RPMI7951 (cell line): ENCODE measurements at places on chromosomes 7 and 10. TPM values are rescaled to one million over a fixed set of nuclear protein-coding genes. Genes with fewer than 3 reads are reported as not detected.

DNA sequence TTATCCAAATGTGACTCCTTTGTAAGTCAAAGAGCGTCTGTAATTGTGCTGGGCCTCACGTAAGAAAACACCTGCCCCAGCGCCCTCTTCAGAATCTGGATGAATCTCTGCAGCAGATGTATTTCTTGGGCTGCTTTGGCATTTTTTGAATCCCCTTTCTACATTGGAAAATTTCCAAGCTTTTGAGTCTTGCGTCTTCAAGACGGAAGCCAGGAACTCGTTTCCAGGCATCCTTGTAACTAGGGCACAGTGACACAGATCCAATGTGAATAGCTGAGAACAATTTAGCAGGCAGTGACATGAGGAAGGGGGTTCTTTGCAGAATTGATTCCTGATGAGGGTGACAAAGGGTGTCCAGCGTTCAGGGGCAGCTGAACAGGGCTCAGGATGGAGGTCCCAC is 862.3 kb downstream of the TYW1 start:
- DNase-seq: no peak

DNA sequence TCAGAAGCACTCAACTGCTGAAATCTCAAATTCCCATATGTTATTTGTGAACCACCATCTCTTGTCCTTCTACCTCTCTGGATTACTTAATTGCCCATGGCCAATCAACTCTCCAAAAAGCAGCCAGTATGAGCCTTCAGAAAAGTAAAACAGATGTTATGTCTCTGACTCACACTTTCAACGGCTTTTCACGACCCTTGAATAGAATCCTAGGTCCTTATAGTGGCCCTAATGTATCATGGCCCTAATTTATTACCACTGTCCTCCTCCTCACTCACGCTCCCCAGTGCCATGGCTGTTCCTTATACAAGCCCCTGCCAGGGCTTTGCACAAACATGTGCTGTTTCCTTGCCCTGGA is 20.0 kb downstream of the ZNF438 start:
- peak; percentile 86 for DNase-seq

DNA sequence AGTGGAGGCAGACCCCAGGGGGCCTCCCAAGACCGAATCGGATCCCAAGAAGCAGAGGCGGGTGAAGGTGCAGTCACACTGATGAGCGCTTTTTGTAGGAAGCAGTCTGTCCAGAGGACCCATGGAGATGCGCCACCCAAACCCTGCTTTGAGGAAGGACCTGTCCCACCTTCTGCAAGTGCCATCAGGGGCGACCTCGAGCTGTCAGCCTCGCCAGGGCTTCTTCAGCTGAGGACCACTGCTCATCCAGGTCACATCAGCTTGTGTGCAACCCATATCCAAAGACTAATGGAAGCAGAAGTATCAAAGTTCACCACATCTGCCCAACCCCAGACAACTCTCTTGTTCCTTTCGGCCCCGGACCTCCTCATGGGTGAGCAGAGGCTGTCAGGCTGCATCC is 61.5 kb downstream of the KCNH2 start:
- DNase-seq: no peak

GRCh38 chr10:79160191-79160590 is 91.4 kb downstream of the ZMIZ1 start:
- no peak for DNase-seq

- no peak for DNase-seq
These were observed 79.8 kb downstream of the EPDR1 start for GRCh38 chr7:38000272-38000671.

GRCh38 chr10:11884706-11885423 is 61.7 kb downstream of the PROSER2 start:
- DNase-seq: no peak

- no peak for DNase-seq
These were observed 3.1 kb upstream of the ARID5B start for GRCh38 chr10:61898435-61898778.

DNA sequence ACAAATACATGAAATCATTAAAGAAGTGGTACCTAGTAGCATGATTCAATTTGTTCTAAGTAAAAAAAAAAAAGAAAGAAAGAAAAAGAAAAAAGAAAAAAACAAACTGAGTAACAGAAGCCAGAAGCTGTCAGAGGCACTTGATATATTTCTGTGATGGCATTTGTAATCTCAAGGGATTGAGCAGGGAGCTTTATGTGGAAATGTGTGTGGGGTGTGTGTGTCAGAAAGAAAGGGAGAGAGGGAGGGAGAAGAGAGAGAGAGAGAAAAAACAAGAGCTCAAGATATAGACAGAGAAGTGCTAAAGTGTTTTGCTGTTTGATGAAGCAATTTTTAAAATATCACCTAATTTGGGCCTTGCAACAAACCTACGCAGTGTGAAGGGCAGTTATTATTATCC is 357.6 kb upstream of the PCDH15 start:
- no peak for DNase-seq

GRCh38 chr10:79938728-79939406 is 10.0 kb downstream of the SFTPD start:
- DNase-seq: no peak

DNA sequence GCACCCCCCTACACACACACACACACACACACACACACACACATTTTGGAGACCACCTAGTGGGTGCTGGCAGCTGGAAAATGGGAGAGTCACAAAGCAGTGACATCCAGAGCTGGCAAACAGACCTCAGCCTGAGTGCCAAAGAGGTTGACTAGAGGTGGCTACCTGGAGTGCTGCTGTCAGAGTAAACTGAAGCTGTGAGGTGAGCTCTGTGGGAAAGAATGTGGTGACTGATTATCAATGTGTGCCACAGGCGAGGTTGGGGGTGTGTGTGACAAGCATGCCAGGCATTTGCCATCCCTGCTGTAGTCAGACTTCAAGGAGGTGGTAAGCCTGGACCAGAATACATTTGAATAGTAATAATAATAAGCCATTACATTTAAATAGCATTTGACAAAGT is 120.6 kb downstream of the SLIT1 start:
- no peak for DNase-seq

DNA sequence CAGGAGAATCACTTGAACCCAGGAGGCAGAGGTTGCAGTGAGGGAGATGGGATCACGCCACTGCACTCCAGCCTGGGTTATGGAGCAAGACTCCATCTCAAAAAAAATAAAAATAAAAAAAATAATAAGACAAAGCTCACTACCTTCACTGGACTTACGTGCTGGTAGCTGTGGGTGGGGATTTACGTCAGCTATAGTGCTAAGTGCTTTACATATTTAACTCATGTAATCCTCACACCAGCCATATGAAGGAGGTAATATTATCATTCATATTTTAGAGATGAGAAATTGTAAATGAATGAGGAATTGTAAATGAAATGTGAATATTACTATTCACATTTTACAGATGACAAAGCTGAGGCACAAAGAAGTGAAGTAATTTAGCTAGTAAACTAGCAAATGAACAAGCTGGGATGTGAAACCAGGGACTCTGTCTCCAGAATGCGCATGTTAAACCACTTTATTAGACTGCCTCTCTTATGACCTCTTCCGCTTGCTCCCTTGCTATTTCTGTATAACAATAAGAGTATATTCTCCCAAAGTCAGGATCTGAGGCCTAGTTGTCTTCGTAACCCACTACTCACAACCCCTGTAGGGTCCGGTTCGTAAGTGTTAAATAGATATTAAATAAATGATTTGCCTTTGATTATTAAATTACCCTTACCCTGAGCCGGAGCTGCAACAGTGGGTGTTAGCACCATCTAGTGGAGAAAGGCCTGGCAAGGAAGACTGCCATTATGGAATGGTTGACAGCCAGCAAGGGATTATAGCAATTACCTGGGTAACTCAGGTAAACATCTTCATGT is 70.2 kb downstream of the HTR7 start:
- DNase-seq: peak; percentile 14

DNA sequence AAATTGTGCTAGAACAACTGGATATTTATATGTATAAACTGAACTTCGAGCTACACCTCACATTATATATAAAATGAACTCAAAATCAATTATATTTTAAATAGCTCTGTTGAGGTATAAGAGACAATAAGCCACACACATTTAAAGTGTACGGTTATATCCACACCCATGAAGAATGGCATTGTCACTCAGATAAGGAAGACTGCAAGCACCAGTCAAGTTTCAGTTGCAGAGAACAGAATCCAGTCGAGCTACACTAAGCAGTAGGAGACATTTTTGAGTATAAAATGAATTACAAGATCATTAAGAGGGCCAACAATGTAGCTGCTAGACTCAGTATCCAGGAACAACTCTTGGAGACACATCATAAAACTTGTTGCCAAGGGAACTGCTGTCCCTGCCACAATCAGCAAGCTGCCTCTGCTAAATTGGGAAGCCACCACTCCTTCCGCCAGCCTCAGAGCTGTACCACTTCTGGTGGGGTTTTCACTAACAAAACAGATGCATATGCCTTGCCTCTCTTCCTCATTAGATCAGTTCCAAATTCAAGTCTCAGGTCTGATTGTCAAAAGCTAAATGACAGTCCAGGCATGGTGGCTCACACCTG is 19.6 kb upstream of the GPNMB start:
- DNase-seq: no peak

- DNase-seq: peak; percentile 95
These were observed 5.3 kb upstream of the LRRC61 start for GRCh38 chr7:150317748-150318444.

GRCh38 chr7:17781491-17782215 is 158.6 kb downstream of the SNX13 start:
- DNase-seq: peak; percentile 77

DNA sequence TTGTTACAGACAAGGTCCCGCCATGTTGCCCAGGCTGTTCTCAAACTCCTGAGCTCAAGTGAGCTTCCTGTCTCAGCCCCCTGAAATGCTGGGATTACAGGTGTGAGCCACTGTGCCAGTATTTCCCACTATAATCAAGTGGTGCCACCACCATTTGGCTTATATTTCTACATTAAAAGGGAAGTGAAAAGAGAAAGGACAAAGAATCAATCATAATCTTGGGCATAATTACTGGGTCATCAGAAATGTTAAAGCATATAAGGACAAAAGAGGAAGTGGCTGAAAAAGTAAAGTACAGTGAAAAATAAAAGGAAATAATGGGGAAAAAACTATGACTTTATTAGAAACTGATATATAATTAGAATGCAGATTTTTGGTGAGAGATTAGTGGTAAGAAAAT is 25.7 kb upstream of the ENTPD1 start:
- no peak for DNase-seq

- DNase-seq: peak; percentile 82
These were observed 165.5 kb downstream of the MDFIC start for GRCh38 chr7:115087437-115087836.

DNA sequence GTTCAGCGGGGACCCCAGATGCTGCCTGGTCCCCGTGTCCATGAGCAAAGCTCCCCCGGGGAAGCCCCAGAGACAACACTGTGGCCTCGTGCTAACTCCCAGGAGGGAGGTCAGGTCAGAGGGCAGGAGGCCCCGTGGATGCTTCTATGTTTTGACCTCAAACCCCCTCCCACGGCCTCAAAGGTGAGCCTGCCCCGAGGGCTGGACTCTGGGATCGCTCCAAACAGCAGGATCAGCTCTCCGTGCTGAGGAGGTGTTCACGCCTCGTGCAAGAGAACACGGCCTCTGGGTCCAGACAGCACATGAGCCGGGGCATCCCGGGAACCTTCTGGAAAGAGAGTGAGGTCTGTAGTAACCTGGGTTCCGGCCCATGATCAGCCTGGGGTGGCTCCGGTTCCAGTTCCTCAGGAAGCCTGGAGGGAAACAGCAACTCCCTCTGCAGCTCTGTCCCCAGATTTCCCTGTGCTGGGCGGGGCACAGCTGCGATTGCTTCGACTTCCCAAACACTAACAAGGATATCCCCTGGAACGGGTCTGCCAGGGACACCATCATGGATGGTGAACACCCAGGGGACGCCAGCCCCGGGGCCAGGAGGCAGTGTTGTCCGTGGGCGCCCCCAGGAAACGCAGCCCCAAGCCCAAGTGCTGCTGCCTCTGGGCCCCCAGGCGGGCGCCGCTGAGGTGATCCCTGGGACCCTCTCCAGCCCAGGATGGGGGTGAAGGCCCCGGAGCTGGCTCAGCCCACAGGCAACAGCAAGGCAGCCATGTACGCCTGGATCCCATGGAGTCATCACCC is 18.0 kb upstream of the INPP5A start:
- DNase-seq: no peak

DNA sequence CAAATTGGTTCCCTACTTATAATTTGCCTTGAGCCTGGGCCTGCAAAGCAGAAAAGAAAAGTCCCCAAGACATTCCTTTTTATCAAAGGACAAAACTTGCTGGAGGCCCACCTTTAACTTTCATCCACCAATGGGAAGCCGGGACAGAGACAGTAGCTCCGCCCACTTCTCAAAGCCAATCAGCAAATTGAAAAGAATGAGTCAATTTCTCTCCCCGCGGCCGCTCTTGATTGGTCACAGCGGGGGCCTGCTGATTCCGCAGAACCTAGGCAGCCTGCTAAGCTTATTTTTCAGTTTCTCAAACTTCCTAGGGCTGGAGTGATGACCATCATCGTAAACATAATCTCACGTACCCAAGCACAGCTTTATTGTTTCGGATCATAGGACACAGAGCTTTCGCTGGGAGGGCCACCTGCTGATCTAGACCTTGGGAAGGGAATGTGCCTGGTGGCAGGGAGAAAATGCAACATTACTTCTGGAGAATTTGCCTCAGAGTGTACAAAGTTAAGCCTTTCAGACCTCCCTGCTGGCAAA is at the start of gene SLC13A4:
SLC13A4 (minus strand) TSS at position 51 of the 534 bp plus-strand sequence. CDS start 690 bp downstream, outside the sequence.
- DNase-seq: no peak

DNA sequence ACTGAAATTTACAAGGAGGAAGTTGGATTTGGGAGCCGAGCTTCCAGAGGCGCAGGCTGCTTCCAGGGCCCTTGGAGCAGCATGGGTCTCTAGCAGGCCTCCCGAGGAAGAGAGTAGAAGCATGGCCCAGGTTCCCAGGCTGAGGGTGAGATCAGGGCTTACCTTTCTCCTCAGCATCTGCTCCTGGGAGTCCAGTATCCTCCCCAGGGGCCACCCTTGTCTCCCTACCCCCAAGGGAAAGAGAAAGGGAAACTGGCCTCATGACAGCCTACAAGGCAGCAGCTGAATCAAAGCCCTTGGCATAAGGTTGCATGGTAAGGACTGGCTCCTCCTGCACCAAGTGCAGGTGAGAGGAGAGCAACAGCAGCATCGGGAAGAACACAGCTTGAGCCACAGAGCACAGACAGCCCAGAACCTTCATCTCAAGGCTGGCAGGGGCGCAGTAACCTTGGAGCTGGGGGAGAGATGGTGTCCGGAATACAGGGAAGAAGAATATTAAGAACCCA is 114.5 kb downstream of the MARCHF5 start:
- DNase-seq: no peak

The CLDN12 gene
- 36.2 and 48.9 TPM in 2 replicates for total RNA-seq

The EEPD1 gene
- total RNA-seq: 2.5 and 5.2 TPM in 2 replicates

The ABLIM1 gene
- 0.20 and 0.24 TPM in 2 replicates for total RNA-seq

The PARD3 gene
- total RNA-seq: 23.9 and 30.0 TPM in 2 replicates

The OPN1SW gene
- total RNA-seq: not detected in 2 replicates

The GPAM gene
- total RNA-seq: 13.3 and 14.5 TPM in 2 replicates

The NEURL1 gene
- not detected in 2 replicates for total RNA-seq

The SKIDA1 gene
- total RNA-seq: 0.48 and 0.88 TPM in 2 replicates

The GDF2 gene
- not detected in 2 replicates for total RNA-seq
